8988T (cell line): ENCODE measurements at places on chromosomes 12 and 14.
A peak's percentile ranks its signal among the peaks of the same experiment; 100 is the strongest.

GRCh38 chr12:132388379-132389015 lies 59.1 kb upstream of the GALNT9 start:
- no peak for DNase-seq

GRCh38 chr12:39341179-39341578 lies 101.7 kb downstream of the KIF21A start:
- no peak for DNase-seq

GRCh38 chr14:100132903-100133510 lies 26.4 kb downstream of the DEGS2 start:
- DNase-seq = no peak

- DNase-seq = no peak
Observed at GRCh38 chr12:95993907-95994306, 2.2 kb downstream of the HAL start.

- DNase-seq = no peak
Observed at GRCh38 chr12:119695034-119695433, 27.1 kb downstream of the PRKAB1 start.

DNA sequence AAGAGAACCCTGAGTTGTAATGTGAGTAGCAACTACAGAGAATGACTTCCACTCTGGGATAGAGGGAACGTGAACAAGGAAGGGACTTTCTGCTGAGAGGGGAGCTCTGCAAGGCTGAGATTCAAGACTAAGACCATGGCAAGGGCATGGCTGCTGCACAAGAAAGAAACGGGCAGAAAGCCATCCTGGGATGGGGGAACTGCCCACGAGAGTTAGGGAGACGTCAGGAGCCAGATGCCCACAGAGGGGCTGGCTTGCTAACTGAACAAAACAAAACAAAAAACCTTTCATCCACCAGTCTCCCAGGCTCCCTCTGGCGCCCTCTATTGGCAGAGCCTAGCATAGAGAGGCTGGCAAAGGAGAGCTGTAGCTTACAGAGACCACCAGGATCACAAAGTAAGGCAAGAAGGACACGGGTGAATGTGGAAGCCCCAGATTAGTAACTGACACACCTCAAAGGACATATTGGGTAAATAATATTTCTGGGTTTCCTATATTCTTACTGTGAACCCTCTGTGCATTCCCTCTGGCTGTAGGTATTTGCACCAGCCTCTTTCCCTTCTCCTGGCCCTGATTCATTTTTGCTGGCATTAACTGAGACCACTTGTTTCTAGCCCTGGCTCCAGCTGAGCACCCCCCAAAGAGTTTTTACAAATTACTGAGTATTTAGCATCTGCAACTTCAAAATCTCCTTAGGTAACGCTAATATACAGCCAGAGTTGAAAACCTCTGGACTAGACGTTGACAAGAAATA lies 338.3 kb downstream of the EMP1 start:
- DNase-seq = no peak

GRCh38 chr14:22422238-22422637 lies 166.8 kb downstream of the DAD1 start:
- no peak for DNase-seq

- DNase-seq = no peak
Observed at GRCh38 chr14:54481695-54482094, 7.1 kb downstream of the GMFB start.

- no peak for DNase-seq
Observed at GRCh38 chr14:100864960-100865681, 38.4 kb downstream of the RTL1 start.

- no peak for DNase-seq
Observed at GRCh38 chr14:106877517-106877916, 1351.1 kb downstream of the TMEM121 start.

DNA sequence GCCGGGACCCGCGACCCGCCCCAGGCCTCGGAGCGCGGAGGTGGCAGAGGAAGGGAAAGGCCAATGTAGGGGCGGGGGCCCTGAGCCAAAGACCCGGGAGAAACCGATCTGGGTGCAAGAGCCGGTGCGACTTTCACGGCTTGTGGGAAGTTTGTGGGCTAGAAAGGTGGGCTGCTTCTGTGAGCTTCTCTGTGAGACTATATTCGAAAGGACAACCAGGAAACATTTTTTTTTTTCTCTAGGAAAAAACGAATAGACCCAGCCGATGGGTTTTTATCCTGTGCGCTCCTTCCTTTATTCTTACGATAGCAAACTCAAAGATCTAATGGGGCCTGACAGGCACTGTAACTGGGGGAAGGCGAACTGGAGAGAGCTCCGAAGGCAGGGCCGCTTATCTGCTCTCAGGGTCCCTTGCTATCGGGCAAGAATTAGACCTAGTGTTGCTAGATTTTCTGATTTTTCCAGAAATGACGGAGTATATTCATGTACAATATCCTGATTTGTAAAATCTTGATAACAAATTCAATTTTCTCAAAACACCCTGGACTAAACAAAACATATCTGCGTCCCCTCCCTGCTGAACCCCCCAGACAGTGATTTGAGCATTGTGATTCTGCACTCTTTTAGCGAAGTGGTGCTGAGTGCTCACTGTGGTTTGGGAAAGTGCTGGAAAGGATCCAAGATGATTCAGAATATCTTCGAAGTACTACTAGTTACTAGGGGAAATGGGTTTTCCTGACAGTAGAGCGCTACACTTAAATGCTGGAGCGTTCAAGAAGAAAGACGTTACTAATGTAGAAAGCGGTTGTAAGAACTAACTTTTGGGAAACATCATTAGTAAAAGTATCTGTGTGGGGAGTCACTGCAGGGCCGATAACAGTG lies 563 bp upstream of the STXBP6 start:
- DNase-seq = no peak

- no peak for DNase-seq
Observed at GRCh38 chr14:89724628-89724960, 229.9 kb downstream of the EFCAB11 start.

DNA sequence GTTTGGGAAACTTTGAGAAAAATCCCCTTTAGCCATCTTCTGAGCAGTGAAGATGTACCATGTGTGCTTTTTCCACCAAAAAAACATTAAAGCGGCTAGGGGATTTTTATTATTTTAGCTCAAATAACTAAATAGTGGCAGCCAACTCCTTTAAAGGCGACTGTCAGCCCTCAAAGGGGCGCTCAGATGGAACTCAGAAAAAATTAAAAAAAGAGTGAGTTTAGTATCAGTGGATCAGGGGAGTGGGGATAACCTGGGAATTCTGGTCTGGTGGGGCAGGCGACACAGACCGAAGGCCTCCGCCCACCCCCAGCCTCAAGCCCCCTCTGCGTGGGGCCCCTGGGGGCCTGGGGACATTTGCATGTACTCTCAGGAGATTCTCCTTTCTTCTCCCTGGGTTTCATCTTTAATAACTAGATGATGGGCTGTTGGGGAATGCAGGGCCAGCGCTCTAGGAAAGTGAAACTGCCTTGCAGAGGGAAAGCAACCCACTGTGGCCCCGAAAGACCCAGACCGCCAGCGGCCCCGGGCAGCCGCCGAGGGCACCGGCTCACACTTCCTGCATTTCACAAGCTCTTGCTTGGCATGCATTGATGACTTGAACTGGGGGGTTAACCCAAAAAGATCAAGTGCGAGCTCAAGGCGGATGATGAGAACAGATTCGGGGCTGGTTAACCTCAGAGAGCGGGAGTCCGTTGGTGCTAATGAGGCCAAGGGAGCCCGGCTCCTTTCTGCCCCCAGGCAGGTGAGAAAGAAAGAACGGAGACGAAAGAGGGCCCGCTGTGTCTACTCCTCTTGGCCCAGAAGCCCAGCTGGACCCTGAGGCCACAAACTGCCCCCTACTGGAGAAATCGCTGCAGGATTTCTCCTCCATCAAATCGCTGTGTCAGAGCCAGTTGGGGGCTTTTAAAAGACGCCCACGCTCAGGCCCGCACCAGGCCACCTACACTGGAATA lies 7.3 kb upstream of the BATF start:
- no peak for DNase-seq

DNA sequence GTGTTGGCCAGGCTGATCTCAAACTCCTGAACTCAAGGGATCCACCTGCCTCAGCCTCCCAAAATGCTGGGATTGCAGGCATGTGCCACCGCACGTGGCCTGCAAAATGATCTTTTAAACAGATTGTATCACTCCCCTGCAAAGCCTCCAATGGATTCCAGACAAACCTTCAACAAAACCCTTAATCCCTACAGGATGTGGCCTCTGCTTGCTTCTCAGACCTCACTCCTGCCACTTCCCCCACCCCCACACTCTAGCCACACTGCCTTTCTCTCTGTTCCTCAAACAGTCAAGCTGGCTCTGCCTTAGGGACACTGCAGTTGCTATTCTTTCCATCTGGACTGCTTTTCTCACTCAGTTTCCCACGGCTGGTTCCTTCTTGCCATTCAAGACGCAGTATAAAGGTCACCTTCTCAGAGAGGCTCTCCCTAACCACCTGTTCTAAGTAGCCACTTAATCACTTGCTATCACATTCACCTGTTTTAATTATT lies 47.3 kb upstream of the TMED10 start:
- DNase-seq = no peak

DNA sequence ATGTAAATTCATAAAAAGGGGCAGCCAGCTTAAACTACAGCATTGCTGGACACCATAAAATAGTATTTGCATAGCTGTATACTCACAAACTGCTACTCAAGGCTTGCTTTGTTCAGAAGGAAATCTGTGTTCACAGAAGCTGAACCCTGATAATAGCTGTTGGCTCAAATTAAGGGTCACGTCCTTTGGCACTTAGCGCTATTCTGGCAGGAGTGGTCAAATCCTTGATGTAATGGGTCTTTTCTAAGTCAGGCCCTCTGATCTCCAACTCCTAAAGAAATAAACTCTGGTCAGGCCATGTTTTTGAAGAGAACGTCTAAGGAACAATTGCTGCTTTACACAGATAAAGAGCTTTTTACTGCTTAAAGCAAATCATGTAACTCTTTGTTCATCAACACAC lies 12.8 kb upstream of the PSMA6 start:
- DNase-seq = no peak

- peak; percentile 11 for DNase-seq
Observed at GRCh38 chr12:83823386-83824045, 1089.1 kb downstream of the SLC6A15 start.

GRCh38 chr12:127479256-127479655 lies 787.7 kb upstream of the TMEM132C start:
- no peak for DNase-seq

DNA sequence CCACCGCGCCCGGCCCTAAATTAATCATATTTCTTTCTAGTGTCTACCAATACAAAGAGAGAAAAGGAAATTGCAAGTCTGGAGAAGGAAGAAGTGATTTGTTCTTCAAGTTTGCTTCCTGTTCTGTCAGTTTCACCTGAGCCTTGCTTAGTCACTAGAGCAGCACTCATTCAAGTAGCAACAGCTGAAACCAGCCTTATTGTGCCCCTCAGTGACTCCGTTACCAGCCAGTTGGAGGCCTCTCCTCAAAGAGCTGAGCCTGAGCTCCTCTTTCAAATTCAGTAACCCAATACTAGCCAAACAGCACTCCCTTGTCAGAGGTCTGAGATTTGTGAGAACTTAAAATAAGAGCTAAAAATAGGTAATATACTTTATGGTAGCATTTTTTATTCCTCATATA lies 17.4 kb downstream of the PAWR start:
- DNase-seq = no peak

- DNase-seq = no peak
Observed at GRCh38 chr12:132288516-132289215, 40.7 kb downstream of the GALNT9 start.

GRCh38 chr12:66290716-66291200 lies 11.5 kb upstream of the HELB start:
- no peak for DNase-seq

DNA sequence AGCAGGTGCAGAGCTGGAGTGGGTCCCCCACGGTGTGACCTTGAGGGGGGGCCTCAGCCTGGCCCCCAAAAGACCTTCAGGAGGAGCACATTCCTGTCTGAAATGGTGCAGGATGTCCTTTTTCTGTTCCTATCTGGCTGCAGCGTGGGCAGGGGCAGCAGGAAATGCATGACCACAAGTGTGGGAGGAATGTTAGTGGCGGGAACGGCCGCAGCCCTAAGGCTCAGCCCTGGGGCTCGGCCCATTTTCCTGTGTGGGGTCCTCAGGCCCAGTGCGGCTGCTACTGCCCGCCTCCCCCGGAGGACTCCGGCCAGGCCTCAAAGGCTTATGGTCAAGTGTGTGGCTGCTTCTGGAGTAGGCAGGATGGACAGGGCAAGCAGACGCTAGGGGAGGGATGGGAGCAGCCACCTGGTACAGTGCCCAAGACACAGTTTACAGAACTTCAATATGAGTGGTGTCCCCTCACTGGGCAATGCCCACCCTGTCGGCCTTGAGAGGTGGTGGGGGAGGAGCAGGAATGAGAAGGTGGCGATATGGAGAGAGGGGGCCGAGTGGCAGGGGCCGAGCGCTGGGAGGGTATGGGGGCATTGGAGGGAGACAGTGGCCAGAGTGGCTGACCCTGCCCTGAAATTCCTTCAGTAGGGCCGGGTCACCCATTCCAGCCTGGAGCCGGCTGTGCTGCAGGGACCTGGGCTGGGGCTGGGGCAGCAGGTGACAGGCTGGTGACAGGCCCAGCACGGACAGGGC lies 137.4 kb downstream of the CALM1 start:
- DNase-seq = no peak

- DNase-seq = no peak
Observed at GRCh38 chr12:108099778-108100489, 29.2 kb upstream of the WSCD2 start.

DNA sequence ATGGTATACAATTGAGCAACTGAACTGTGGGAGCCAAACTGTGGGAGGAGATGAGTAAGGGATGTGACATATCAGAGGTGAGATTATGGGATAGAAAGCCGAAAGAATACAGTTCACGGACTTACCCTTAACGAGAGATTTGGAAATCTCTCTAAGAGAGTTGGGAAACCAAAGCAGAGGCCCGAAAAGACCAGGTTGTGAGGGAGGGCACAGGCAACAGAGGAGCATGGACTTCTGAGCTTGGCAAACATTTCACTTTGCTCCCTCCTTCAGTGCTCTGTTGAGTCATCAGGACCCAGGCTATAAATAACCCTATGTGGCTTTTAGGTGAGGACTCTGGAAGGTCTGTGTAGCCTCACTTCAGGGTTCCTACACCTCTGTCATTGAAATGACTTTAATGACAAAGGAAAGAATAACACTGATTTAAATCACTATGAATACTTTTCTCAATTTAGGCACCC lies 120.6 kb downstream of the TGFB3 start:
- no peak for DNase-seq

DNA sequence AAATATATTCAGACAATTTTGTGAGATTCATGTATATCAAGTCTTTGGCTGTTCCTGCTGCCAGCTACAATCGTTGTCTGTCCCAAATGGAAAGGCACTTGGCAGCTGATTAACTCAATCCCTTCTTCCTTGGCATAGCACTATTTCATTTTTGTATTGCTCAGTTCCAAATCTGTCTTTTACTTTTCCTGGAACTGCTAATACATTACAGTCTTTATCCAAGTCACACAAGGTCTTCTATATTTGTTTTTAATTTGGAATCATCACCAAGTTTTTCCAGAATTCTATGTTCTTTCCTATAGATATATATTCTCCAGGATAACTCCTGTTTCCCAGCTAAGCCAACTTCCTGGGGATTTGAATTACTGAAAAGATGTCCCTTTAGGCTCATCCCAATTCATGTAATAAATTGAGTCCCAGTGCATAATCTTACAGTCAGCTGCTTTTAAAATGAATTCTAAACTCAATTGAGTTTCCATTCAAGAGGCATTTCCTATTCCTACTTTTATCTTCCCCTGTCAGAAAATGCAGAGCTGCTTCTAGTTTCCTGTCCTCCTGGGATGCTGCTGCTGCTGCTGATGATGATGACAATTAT lies 45.9 kb downstream of the DYRK2 start:
- no peak for DNase-seq

GRCh38 chr14:25340882-25341281 lies 290.9 kb upstream of the STXBP6 start:
- DNase-seq = no peak

GRCh38 chr12:8446642-8447547 lies 8.9 kb upstream of the CLEC6A start:
- no peak for DNase-seq

GRCh38 chr12:5068126-5068525 lies 24.4 kb downstream of the KCNA5 start:
- no peak for DNase-seq
